Brain (organoid and tissue), 16 donors: ENCODE measurements at places on chromosomes 6 and 20.

GRCh38 chr6:137378090-137378369, 116.2 kb downstream of the OLIG3 start:
- DNase-seq: peak; percentile 95

GRCh38 chr6:55979526-55979925, 104.1 kb upstream of the BMP5 start:
- no peak for DNase-seq

DNA sequence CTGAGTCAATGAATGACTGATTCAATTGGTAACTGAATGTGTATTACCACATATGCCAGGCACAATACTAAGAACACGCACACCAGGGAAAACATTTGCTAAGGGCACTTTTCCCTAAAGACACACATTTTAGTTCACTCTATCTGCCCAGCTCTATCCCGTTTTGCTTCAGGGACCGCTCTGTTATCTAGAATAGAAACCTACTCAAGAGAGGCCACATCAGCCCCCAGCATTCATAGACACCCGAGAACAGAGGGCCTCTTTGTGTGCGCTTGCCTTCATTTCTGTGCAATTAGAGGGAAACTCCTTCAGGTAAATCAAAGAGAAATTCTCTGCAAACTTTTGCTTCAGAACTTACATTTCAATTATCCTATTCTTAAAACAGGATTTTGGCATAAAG, 50.3 kb downstream of the DZANK1 start:
- DNase-seq: no peak

DNA sequence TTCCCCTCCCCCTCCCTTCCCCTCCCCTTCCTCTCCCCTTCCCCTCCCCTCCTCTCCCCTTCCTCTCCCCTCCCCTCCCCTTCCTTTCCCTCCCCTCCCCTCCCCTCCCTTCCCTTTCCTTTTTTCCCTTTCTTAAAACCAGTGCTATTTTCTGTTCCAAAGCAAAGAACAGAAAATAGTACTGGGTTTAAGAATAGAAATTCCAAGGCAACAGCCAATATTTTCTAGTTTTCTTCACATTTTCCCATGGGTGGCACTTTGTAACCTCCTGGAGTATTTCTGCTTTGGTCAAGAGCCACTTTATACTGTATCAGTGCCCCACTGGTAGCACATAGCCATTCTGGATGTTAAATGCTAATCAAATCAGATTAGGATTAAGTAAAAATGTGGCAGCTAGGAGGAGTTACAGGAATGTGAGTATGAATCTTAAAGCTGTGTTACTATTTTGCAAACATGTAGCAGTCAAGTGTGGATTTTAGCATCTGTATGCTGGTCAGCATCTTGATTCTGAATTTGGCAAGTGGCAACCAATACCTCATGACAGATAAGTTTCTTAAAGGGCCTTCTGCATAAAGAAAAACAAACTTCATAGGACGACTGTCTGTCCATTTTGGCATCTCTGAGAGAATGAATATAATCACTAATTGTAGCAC, 126.4 kb downstream of the CEP57L1 start:
- peak; percentile 2 for DNase-seq

- no peak for DNase-seq
These were observed 54.3 kb upstream of the BMP6 start for GRCh38 chr6:7671581-7671980.

- DNase-seq: no peak
These were observed 34.9 kb downstream of the UBD start for GRCh38 chr6:29524444-29525310.

- no peak for DNase-seq
These were observed 38.5 kb downstream of the EDN1 start for GRCh38 chr6:12328701-12329100.

- DNase-seq: peak; percentile 88
These were observed at the start of gene SGK1 for GRCh38 chr6:134317471-134318131. TSS of gene SGK1 (minus strand) at chr6:134318112. CDS start at chr6:134317460, 652 bp downstream.

GRCh38 chr6:5132731-5133130, 47.6 kb downstream of the PPP1R3G start:
- peak; percentile 76 for DNase-seq

DNA sequence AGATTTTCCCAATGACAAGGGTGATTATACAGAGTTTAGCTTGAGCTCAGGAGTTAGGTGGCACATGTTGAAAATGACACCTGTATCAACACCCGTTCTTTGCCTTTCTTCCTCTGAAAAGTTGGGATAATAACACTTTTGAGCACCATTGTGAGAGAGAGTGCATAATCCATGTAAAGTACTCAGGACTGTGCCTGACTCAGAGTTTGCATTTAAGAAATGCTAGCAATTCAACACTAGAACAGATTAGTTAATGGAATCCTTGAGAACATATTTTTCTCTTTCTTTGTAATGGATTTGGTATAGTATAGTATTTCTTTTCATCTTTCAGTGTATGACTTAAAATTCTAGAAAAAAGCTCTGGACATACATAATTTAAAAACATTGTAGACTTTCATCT, 449.2 kb downstream of the GJA1 start:
- DNase-seq: no peak

- peak; percentile 5 for DNase-seq
These were observed 42.8 kb downstream of the FNDC1 start for GRCh38 chr6:159212028-159212427.

DNA sequence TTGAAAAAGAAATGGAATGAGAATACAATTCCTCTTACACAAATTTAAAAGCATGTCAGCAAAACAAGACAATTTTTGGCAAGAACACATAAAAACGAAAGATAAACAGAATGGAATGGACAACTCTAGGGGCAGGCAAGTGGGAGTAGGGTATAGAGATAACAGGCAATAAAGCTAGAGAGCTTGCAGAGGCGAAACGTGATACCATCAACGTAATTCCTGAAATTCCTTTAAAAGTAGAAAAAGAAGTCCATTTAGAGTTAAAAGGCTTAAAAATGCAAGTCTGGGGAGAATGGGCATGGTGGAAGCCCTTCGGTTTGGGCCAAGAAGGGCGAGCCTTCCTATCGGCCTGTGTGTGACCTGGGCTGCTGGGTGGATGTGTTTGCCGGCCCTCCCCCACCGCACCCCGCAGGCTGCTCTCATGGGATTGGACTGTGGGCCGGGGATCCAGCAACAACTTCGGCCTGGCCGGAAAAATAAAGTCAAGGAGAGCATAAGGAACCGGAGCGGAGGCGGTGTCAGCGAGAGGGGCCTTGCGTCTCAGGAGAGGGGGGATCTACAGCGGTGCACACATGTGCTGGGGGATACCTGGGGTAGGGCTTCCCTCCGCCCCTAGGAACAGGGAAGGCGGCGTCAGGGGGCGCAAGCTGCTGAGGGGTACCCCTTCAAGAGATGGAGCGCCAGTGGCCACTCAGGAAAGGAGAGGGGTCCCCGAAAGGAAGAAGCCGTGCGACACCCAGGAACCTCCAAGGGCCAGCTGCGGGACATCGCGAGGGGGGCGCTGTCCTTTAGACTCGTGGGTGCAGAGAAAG, 4.1 kb downstream of the TMEM239 start:
- no peak for DNase-seq
